ENCODE measurements at places on chromosomes 13 and 19. TPM values are rescaled to one million over a fixed set of nuclear protein-coding genes. Genes with fewer than 3 reads are reported as not detected.
A peak's percentile ranks its signal among the peaks of the same experiment; 100 is the strongest.

DNA sequence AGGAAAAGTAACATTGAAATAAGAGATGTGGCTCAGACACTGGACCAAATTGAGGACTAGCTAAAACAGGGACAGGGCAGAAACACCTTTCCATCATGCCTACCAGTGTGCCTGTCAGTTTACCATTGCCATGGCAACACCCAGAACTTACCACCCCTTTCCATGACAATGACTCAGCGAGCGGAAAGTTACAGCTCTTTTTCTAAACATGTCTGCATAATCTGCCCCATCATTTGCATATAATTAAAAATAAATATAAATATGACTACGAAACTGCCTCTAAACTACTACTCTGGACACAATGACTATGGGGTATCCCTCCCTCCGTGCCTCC is 96.0 kb downstream of the UBL3 start:
- no peak for DNase-seq

DNA sequence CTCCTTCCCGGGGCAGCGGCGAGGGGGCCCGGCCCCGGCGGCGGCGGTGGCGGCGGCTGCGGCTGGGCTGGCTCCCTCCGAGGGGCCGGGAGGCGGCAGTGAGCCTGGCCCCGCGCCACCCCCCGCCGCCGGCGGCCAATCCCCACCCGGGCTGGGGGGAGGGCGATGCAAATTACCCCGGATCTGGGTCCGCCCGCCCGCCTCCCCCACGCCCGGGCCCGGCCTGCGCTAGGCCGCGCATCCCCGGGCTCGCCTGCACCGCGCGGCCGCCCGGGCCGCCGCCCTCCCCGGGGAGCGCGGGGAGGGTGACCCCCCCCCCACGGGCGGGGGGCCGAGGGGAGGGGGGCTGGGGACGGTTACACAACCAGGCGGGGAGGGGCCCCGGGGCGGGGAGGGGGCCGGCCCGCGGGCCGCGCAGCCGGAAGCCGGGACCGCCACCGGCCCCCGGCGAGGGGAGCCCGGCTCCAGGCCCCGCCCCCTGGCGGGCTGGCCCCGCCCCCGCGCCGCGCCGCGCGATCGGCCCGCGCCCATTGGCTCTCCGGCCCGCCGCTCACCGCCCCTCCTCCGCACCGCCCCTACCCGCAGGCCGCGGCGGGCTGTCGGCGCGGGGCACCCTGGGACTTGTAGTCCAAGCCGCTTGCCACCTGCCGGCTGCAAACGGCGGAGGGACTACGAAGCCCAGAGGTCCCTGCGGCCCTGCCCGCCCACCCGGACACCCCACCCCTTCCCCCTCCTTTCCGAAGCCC is 1.1 kb downstream of the ZBTB7A start:
- DNase-seq: peak; percentile 100

- no peak for DNase-seq
Observed at GRCh38 chr13:96993634-96994016, 651 bp downstream of the OXGR1 start.

DNA sequence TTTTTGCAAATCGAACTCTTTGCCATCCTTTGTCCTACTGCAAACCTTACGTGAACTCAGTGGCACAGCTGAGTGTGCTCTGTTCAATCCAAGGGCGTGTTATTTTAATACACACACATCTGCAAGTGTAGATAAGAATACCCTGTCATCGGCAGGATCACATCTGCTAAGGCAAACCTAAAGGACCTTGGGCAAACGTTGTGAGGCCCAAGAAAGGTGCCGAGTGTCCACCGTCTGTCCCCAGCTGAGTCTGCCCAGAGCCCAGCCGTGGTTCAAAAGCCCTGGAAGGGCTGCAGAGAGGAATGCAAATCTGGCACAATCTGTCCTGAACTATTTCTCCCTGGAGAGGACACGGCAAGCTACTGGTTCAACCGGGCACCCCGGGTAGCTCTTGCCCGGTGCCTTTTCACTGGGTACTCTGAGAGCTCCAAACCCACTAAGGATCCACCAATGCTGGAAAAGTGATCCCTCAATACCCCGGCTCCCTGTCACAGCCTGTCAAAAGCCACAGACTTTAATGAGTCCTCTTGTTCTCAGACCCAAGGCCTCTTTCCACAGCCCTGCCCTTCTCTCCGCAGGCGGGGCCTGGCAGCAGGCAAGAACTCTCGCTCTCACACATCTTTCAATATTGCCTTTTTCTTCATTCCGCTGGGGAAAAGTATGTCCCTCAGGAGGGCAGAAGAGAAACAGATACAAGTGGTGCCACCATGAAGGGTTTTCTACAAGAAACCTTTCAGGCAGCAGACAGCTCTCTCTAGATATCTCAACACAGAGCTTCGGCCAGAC is 17.0 kb downstream of the SLC7A1 start:
- no peak for DNase-seq

GRCh38 chr13:33070713-33071112 is 54.5 kb downstream of the KL start:
- DNase-seq: no peak

GRCh38 chr13:103815619-103816018 is 749.4 kb upstream of the SLC10A2 start:
- DNase-seq: no peak

DNA sequence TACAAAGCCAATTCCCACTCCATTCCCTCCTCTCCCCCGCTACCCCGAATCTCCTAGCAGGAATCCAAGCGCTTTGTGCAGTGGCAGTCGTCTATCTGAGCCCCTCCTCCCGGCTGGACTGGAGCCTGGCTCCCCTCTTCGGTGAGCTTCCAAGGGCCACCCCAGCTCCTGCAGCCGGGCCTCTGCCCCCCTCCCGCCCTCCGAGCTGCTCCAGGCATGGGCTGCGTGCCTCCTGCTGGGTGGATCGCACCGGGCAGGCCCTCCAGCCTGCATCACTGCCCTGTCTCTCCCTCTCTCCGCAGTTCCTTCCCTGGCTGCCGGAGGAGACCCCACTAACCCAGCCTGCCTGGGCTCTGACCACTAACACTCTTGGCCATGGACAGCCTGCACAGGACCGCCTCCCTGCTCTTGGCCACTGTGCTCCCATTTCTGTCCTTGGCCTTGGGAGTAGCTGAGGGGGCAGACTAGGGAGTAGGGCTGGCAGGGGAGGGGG is 12.9 kb upstream of the LENG8 start:
- DNase-seq: no peak

DNA sequence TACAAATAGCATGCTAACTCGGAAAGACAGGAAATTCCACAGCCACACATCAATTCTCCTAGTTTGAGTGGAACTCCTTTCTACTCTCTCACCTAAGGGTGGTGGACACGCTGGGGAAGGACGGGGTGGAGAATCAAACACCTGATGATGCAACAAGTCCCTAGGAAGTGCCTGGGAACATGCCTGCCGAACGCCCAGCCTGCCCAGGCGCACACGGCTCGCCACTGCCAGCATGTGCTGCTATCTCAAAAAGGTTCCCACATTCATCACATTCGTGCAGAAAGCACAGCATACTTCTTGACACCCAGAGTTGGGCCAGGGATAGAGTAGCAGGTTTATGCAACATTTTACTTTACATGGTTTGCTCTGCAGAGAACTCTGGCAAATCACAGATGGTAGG is 164.6 kb downstream of the ABCC4 start:
- no peak for DNase-seq

KIR3DL1 gene
- total RNA-seq: 0.23 TPM

ERVK3-1 gene
- total RNA-seq: 76.3 TPM

RFPL4A gene
- total RNA-seq: not detected

All from activated naive CD8-positive, alpha-beta T cell treated with anti-CD3 and anti-CD28 coated beads, Interleukin-2, amount 10 ng/mL, durations not matched to agents 7 days and 5 days (primary cell).